AG08396 (cell line): ENCODE measurements at places on chromosomes 6 and 20.

- DNase-seq, result no peak
These were observed 6.9 kb upstream of the NSFL1C start for GRCh38 chr20:1473246-1474220.

DNA sequence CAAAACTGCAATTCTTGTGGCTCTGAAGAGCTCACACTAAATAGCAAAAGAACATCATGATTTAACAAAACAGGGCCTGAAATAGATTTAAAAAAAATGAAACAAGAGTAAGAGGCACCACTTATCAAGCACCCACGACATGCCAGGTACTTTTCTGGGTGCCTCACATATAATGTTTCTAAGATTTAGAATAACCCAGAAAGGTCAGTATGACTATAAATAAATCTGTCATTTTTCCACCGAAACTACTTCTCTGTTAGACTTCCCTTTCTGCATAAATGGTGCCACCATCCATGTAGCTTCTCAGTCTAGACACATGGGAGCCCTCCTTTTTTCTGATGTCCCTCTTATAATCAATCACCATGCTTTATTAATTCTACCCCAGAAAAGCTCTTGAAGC, 652.4 kb upstream of the CHD6 start:
- no peak for DNase-seq

GRCh38 chr20:13613917-13614316, 24.8 kb downstream of the TASP1 start:
- DNase-seq, result no peak

GRCh38 chr6:111677249-111677990, 71.7 kb upstream of the TRAF3IP2 start:
- DNase-seq, result no peak

DNA sequence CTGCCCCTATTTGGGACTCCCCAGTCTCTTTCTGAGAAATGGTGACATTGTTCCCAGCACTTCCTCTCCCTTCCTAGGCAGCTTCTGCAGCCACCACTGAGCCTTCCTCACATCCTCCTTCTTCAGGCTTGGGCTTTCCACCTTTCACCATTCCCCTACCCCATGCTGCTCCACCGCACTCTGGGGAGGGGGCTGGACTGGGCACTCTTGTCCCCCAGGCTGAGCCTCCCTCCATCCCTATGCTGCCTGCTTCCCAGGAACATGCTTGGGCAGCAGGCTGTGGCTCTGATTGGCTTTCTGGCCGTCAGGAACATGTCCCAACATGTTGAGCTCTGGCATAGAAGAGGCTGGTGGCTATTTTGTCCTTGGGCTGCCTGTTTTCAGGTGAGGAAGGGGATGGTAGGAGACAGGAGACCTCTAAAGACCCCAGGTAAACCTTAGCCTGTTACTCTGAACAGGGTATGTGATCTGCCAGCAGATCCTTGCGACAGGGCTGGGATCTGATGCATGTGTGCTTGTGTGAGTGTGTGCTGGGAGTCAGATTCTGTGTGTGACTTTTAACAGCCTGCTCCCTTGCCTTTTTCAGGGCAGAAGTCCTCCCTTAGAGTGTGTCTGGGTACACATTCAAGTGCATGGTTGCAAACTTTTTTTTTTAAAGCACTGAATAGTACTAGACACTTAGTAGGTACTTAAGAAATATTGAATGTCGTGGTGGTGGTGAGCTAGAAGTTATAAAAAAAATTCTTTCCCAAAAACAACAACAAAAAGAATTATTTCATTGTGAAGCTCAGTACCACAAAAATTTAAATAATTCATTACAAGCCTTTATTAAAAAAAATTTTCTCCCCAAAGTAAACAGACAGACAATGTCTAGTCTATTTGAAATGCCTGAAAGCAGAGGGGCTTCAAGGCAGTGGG, 2.1 kb upstream of the CDKN1A start:
- DNase-seq, result peak; percentile 46

DNA sequence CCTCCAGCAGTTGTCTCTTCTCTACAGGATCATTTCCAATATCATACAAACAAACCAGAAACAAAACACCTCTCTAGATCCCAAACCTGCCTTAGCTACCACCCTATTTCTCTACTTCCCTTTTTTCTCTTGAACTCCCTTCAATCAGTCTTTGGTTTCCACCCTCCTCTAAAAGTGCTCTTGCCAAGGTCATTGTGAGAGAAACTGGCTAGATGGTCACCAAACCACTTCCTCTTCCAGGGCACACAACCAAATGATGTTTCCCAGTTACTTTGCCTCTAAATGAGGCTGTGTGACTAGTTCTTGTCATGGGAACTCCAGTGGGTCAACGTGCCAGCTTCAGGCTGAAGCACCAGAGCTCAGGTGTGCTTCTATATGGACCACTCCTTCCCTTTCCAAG, 85.8 kb upstream of the ARMC2 start:
- DNase-seq, result no peak
